ENCODE measurements at places on chromosomes 12 and 14.

GRCh38 chr12:89267404-89267803, 84.9 kb downstream of the DUSP6 start:
- DNase-seq: no peak

- no peak for DNase-seq
These were observed 71.1 kb upstream of the RASSF8 start for GRCh38 chr12:25887367-25887766.

DNA sequence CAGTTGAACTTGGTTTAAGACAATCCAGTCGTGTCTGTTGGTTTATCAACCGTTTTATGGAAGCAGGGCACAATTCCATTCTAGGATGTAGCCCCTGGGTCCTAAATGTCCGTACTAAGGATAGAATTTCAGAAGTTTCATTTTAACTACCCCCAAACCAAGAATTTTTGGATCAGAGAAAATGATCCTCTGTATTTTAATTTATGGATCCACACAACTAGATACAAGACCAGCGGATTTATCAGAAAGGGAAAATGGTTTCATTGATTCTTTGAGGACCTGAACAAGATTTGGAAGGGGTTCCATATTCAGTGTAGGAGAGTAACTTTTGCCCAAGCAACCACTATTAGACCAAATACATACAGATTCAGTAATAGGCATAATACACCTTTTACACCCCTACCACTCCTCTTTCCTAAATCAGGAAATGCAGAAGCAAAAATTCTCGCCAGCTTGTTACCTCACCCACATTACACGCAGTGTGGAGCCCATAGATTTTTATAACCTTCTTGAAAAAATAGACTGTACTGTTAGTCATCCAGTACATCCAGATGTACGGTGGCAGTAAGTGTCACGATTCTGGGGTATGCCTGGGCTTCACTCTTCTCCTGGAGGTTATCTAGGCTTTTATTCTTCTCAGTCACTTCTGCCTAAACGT, 1.4 kb upstream of the FBXL14 start:
- DNase-seq: no peak

- peak; percentile 72 for DNase-seq
These were observed 386 bp downstream of the HDAC7 start for GRCh38 chr12:47819138-47819895.

DNA sequence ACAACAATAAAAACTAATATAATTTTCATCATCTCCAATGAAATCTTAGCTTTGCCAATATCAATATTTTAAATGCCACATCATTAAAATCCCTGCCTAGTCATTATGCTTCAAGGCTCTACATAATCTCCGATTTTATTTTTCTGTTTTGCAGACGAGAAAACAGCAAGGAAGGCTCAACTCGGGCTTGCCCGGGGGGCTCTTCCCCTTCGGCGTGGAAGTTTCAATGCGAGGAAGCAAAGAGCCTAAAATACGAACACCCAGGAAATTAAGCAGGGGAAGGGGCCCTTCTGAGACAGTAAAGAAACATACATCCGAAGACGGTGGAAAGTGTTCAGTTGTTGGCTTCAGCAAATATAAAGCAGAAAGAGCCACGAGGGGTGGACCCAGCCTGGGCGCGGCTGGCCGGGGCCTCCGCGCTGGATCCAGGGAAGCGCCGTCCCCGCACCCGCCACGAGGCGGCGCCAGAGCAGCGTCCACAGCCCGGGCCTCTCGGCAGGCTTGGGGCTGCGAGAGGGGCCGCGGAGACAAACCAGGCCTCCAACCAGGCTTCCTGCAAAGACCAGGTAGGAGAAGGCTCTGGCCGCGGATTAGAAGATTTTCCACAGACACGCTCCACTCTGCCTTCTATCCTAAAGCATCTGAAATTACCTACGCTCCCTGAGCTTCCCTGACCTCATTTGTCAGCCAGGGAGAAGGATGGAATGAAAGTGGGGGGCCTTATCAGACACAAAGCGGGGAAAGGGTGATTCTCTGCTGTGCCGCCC, 77.2 kb downstream of the SERPINA3 start:
- DNase-seq: peak; percentile 69

GRCh38 chr12:68113644-68114043, 45.9 kb downstream of the IFNG start:
- DNase-seq: no peak

- no peak for DNase-seq
These were observed 546.7 kb upstream of the SEL1L start for GRCh38 chr14:82080370-82080769.

DNA sequence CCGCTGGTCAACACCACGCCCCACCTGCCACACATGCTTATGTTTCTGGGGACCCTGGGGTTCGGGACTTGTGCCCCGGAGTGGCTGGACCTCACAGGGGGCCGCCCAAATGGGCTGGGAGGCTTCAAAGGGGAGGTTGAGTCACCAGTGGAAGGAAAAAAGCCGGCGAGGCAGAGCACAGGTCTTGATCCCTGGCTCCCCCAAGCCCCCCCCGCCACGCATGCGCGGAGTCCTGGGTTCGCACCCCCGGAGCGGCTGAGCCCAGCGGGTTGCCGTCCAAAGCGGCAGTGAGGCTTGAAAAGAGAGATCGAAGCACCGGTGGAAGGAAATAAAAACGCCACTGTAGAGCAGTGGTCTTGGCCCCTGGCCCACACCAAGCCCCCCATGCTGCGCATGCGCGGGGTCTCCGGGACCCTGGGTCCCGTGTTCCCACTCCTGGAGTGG, 313.5 kb downstream of the ALG10 start:
- no peak for DNase-seq

DNA sequence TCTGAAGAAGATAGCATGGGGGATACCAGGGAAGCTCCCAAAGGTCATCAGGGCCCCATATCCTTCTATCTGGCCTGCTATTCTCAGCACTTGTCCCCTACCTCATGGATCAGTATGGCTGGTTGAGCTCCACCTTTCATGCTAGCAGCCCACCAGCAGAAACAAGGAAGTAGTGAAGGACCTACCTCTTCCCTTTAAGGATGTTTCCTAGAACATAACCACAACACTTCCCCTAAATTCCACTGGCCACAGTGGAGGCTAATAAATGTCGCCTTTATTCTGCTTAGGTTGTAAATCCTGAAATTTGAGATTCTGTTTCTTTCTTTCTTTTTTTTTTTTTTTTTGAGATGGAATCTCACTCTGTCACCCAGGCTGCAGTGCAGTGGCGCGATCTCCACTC, 128.6 kb upstream of the PARP11 start:
- no peak for DNase-seq

DNA sequence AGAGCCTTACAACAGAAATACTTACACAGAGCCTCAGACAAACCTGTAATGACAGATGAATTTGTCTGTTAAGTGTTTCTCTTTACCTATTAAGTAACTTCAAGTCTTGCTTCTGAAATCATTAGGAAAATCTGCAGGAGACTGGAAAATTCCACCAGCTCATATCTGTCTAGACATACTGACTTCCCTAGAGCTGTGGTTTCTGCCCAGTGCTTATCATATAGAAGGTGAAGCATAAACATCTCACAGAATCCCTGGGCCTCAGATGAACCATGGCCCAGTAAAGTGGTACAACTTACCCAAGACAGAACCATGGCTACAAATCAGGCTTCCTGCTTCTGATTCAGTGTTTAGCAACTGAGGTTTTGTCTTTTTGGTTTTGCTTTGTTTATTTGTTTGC, 91.6 kb downstream of the EGLN3 start:
- no peak for DNase-seq

DNA sequence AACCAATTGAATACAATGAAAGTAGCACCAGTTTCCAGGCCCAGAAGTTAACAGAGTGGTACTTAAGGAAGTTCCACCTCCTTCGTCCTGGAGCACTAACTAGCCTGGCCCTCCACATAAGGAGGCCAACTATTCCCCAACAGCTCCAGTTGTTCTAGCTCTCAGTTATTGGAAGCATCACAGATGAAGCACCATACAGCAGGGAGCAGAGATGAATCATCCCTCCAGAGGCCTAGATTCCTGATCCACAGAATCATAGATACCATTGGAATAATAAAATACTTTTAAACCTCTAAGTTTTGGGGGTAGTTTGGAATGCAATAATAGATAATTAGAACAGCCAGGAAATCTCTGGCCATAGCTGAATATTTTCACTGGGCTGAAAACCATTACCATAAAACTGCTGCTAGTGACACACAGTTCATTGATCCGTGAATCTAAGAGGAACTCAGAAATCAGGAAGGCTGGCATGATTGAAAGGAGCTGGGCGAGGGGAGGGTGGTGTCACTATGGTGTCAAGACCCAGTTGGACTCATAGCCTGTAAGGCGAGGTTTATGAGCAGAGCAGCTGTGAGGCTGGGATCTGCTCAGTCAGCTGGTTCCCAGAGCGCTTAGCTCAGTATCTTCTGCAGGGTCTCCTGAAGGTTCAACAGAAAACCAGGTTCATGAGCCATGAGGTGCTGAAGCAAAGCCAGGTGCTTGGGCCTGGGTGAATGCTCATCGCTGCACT, 371.4 kb upstream of the TMTC1 start:
- DNase-seq: no peak

- DNase-seq: no peak
These were observed 8.8 kb downstream of the PTPN6 start for GRCh38 chr12:6959805-6960592.

DNA sequence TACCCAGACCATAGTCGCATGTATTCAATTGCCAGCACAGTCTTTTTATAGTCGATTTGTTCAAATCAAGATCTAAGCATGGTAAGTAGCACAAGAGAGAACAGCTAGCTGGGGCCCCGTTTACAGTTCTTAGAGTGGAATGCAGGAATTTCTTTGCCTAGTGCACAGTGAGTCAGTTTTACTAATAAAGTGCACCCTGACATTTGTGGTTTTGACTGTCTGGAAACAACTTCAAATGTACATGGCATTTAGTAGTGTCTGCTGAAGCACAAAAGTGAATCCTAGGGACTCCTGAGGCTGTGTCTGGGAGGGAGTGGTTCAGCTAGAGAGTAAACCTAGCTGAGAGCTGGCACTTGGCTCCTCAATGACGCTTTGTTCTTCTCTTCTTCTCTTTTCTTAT, 64.9 kb downstream of the TMX1 start:
- DNase-seq: no peak

DNA sequence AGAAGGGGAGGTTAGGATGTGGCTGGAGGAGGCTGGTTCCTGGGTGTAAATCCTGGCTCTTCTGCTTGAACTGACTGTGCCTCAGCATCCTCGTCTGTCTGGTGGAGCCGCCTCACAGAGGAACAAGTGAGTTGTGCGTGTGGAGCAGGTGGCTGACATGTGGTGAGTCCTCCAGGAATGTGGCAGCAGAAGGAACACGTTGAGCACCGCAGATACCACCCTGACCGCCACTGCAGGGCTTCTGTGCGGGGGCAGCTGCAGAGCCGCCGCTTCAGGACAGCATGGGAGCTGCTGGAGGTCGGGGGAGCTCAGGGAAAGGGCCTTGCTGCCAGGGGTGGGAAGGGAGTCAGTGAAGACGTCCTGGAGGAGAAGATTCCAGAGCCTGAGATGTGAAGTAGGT, 48.9 kb downstream of the TRAF3 start:
- no peak for DNase-seq

DNA sequence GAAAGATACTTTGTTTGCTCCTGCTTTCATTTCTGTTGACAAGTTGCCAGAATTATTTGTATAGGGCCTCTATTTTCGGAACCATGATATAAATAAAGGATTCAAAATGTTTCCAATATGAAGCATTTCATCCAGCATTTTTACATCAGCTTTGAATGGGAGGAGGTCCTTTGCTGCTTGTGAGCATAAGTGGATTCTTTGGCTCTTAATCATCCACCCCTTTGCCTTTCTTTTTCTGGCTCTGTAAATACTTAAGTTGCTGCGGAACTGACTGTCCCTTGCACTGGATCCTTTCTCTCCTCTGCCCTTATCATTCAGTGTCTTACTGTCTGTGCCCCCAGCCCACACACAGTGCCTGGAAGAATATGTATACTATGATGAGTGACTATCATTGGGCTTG, 357.3 kb upstream of the RGS6 start:
- DNase-seq: no peak

- peak; percentile 23 for DNase-seq
These were observed 46.0 kb downstream of the FAM222A start for GRCh38 chr12:109759595-109759994.

DNA sequence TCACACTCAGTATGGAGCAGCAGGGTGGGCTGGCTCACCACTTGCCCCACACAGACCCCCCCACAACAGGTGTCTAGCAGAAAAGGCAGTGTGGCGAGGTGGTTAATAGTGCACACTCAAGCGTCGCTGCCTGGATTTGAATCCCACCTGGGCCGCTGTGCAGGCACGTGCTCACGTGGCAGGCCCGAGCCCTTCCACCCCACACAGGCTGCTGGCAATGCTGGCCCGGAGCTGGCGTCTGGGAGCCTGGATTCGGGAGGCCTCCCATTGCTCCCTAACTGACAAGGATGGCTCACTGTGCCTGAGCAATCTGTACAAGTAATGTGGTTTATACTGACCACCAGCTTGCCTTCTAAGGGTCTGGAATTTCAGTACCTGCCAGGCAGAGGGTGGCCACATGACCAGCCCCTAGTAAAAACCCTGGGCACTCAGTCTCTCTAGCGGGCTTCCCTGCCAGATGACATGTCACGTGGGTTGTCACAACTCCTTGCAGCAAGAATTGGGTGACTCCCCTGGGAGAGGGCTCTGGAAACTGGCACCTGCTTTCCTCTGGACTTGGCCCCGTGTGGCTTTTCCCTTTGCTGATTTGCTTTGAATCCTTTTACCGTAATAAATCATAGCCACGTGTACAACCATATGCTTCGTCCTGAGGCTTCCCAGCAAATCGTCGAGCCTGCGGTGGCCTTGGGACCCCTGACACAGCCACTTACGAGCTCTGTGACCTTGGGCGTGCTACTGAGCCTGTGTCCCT, 72.8 kb downstream of the SCARB1 start:
- no peak for DNase-seq

DNA sequence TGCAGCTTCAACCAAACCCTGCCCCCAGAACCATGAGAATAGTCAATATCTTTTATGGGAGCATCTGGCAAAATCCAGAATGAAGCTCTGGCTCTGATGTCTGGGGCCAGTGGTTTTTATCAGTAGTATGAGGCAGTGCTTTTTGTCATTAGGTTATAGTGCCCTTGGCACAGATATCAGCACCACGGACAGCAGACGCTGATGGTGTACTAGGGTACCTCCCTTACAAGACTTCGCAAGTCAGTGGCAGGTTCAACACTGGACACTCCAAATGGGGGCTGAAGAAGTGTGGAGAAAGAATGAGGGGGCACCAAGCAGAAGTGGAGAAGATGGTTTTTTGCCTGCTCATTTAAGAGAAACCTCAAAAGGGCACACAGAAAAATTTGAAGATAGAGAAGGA, 68.2 kb upstream of the E2F7 start:
- no peak for DNase-seq

- no peak for DNase-seq
These were observed 26.6 kb upstream of the GTF2A1 start for GRCh38 chr14:81247271-81247766.

DNA sequence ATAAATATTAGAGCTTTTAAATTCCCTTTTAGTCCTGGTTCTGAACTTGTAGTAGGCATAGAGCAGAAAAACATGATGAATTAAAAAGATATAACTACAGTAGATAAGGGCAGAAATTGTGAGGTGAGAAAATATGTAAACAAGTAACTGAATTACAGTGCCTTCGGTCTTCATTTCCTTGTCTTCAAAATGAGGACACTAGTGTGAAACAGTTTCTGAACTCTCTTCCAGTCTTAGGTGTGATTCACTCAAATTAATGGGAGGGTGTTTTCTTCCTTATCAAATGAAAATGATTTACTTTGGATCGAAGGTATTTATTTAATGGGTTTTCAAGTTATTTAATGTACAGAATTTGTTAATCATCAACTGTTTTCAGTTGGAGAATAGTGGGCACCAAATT, 1.5 kb downstream of the FGD4 start:
- no peak for DNase-seq
